Upper lobe of right lung (tissue), 1 donor: ENCODE measurements at places on chromosomes 2 and 18. TPM values are rescaled to one million over a fixed set of nuclear protein-coding genes. Genes with fewer than 3 reads are reported as not detected.

Gene C2orf49
- 18.0 TPM for total RNA-seq

- DNase-seq = no peak
- H3K4me3 ChIP-seq = no peak overlapping the region
- no peak overlapping the region for H3K27ac ChIP-seq
- H3K36me3 ChIP-seq = peaks cover 7% of the 10 kb centered on the region
- H3K4me1 ChIP-seq = peaks cover 7% of the 10 kb centered on the region
These were observed 53.9 kb downstream of the KCTD18 start for GRCh38 chr2:200455958-200456421.

Gene OTOS
- total RNA-seq = not detected

Gene ARHGEF33
- 1.3 TPM for total RNA-seq

- no peak overlapping the region for H3K4me3 ChIP-seq
- no peaks in the 10 kb centered on the region for H3K27me3 ChIP-seq
- H3K36me3 ChIP-seq = peaks cover 14% of the 10 kb centered on the region
- DNase-seq = no peak
- H3K4me1 ChIP-seq = peaks cover 5% of the 10 kb centered on the region
These were observed 58.2 kb downstream of the CAB39 start for GRCh38 chr2:230770804-230771203.

DNA sequence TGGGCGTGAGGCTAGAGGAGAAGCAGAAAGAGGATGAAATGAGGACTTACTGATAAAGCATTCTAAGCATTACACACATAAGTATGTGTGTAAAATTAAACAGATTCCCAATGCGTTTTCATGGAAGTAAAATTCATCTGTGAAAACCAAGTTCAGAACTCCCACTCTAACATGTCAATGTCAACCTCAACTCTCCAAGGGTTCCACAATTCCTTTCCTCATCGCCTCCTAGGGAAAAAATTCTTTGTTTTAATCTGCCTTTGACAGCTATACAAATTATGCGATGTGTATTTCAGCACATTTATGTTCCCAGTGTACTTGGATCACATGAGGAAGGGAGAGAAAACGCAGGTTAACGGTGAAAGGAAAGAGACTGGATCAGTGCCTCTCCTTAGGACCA is 76.6 kb downstream of the CLIP4 start:
- no peaks in the 10 kb centered on the region for H3K27me3 ChIP-seq
- DNase-seq = no peak
- no peak overlapping the region for H3K4me3 ChIP-seq
- H3K27ac ChIP-seq = no peak overlapping the region
- no peaks in the 10 kb centered on the region for H3K4me1 ChIP-seq

- no peak for DNase-seq
- peaks cover 47% of the 10 kb centered on the region for H3K4me1 ChIP-seq
- H3K27me3 ChIP-seq = no peaks in the 10 kb centered on the region
- H3K36me3 ChIP-seq = no peaks in the 10 kb centered on the region
- peak overlapping the region; percentile 89 for H3K4me3 ChIP-seq
- peak overlapping the region; percentile 99 for H3K27ac ChIP-seq
These were observed 463 bp downstream of the PPP1CB start for GRCh38 chr2:28751956-28752630.

DNA sequence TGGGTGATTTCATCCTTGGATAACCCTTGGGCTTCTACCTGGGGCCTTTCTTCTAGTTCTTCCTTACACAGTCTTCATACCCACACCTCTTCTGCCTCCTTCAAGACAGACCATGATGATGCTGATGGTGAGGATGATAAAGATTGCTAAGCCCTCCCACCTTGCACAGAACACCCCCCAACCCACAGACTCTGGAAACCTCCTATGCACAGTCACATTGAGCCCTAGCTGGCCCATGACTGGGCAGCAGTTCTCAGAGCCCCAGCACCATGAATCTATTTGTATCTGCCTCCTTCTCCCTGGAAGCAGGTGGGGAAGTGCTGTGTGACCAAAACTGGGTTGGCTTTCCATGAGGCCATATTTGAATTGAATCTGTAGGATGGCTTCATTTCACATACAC is 99.8 kb downstream of the EN1 start:
- no peaks in the 10 kb centered on the region for H3K4me1 ChIP-seq
- no peak for DNase-seq
- no peak overlapping the region for H3K27ac ChIP-seq
- H3K27me3 ChIP-seq = no peaks in the 10 kb centered on the region

DNA sequence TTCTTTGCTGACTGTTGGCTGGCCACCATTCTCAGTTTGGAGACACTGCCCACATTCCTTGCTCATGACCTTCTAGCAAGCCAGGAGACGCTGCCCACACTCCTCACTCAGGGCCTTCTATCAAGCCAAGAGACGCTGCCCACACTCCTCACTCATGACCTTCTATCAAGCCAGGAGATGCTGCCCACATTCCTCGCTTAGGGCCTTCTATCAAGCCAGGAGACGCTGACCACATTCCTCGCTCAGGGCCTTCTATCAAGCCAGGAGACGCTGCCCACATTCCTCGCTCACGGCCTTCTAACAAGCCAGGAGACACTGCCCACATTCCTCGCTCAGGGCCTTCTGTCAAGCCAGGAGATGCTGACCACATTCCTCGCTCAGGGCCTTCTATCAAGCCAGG is 131.3 kb upstream of the CBLN2 start:
- no peaks in the 10 kb centered on the region for H3K36me3 ChIP-seq
- no peak for DNase-seq
- no peaks in the 10 kb centered on the region for H3K4me1 ChIP-seq
- H3K4me3 ChIP-seq = no peak overlapping the region
- no peaks in the 10 kb centered on the region for H3K27me3 ChIP-seq

Gene LYG2
- total RNA-seq = not detected

- H3K36me3 ChIP-seq = no peaks in the 10 kb centered on the region
- no peaks in the 10 kb centered on the region for H3K27me3 ChIP-seq
- no peak overlapping the region for H3K4me3 ChIP-seq
- no peak overlapping the region for H3K27ac ChIP-seq
These were observed 161.1 kb downstream of the KCNH7 start for GRCh38 chr2:162677476-162677875.

GRCh38 chr2:97997784-97998392 is 2.1 kb upstream of the TMEM131 start:
- H3K27ac ChIP-seq = no peak overlapping the region
- peaks cover 16% of the 10 kb centered on the region for H3K4me1 ChIP-seq
- DNase-seq = no peak
- no peak overlapping the region for H3K4me3 ChIP-seq

GRCh38 chr2:28047681-28048080 is 157.2 kb downstream of the BABAM2 start:
- H3K36me3 ChIP-seq = no peaks in the 10 kb centered on the region
- H3K4me3 ChIP-seq = no peak overlapping the region
- no peaks in the 10 kb centered on the region for H3K27me3 ChIP-seq
- no peak overlapping the region for H3K27ac ChIP-seq

DNA sequence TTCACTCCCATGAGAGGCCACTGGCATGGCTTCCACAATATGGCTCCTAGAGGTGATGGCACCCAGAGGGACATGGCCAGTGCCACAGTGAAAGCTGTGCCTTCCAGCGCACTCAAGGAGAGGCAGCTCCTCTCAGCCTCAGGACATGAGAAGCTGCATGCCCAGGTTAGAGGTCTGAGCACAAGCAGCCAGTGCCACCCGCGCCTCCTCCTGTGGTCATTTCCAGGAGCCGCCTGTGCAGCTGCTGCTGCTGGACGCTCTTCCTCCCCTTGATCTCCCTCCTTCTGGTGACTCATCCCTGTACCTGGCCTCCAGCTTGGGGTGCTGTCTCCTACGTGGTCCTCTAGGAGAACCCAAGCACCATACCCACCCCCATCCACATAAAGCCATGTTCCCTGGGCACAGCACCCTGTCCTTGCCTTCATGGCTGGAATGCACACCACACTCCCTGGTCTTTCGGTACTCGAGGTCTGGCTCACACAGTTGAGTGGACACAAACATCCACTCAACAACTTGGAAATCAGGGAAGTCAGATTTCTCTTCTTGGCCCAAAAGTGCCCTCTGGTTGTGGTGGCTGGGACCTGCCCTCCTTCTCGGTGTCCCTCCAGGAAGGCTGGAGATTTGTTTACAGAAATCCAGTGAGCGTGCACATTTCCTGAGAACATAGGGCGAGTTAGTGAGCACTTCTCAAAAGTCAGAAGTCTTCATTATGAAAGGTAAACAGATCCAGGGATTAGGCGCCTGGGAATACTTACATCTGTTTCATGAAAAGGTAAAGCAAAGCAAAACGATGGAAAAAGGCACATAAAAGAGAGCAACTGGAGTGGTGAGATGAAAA is 96.7 kb downstream of the EIPR1 start:
- H3K27me3 ChIP-seq = no peaks in the 10 kb centered on the region
- no peaks in the 10 kb centered on the region for H3K4me1 ChIP-seq
- no peak for DNase-seq
- no peaks in the 10 kb centered on the region for H3K36me3 ChIP-seq
- H3K4me3 ChIP-seq = no peak overlapping the region

DNA sequence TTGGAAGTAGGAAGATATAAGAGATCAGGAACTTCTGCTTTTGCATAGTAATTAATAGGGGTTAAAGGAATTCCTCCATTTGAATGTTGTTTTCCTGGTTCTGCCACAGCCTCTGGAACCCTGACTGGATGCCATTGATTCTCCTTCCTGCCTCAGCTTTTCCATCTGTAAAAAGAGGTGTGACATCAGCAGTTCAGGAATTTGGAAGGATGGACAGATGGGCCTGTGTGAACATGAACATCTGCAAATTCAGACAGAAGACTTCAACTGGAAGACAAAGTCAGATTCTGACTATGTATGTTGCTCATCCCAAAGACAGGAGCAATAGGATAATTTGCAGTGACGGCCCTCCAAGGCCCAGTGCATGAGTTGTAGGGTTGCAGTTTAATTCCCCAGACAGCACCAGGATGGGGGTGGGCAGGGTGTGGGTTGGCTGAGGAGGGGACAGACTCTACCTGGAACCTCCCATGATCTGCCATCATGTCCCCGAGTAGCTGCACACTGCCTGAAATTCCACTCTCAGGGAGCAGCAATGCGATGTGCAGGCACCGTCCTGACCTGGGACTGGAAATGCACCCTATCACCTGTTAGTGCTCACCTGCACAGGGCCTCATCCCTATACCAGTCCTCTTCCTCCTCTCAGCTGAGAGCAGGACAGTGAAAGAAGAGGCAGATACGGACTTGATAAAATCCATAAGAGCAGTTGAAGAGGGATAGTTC is 98.9 kb upstream of the EPAS1 start:
- no peaks in the 10 kb centered on the region for H3K36me3 ChIP-seq
- H3K27me3 ChIP-seq = no peaks in the 10 kb centered on the region
- DNase-seq = no peak
- H3K27ac ChIP-seq = no peak overlapping the region
- H3K4me3 ChIP-seq = no peak overlapping the region
- peaks cover 17% of the 10 kb centered on the region for H3K4me1 ChIP-seq

DNA sequence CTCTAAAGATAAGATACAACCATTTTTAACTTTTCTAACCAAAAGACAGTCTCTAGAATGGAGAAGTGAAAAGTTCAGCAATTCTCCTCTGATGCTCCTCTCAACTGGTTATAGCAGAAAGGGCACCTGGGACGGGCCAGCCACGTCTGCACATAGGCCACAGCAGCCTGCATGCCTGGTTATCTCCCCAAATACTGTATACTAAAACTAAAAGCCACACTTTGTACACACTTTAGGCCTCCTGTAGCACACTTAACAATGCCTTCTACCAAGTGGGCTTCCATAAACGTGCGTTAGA is 179.1 kb downstream of the ANKRD44 start:
- peaks cover 6% of the 10 kb centered on the region for H3K36me3 ChIP-seq
- no peaks in the 10 kb centered on the region for H3K27me3 ChIP-seq
- no peak for DNase-seq

DNA sequence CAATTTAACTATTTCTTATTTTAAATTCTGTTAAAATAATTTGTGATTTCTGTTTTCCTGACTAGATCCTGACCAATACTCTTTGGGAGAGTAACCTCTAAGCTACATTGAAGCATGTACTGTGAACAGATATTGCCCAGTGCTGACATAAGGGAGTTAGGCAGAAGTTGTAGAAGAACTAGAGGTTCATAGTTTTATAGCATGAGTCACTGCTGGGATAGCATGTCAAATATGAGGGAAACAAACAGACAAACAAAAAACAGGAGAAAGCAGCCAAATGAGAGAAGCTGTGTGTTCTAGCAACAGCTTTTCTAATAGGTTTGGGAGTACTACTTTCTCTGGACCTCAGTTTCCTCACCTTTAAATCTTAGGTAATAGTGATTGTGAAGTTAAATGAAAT is 72.4 kb downstream of the CERS6 start:
- DNase-seq = no peak
- H3K36me3 ChIP-seq = no peaks in the 10 kb centered on the region
- no peak overlapping the region for H3K27ac ChIP-seq
- peaks cover 4% of the 10 kb centered on the region for H3K4me1 ChIP-seq
- no peaks in the 10 kb centered on the region for H3K27me3 ChIP-seq

- H3K4me1 ChIP-seq = no peaks in the 10 kb centered on the region
- H3K36me3 ChIP-seq = no peaks in the 10 kb centered on the region
- H3K4me3 ChIP-seq = no peak overlapping the region
These were observed 16.9 kb upstream of the RHBDD1 start for GRCh38 chr2:226818930-226819329.

Gene HNMT
- 67.4 TPM for total RNA-seq

DNA sequence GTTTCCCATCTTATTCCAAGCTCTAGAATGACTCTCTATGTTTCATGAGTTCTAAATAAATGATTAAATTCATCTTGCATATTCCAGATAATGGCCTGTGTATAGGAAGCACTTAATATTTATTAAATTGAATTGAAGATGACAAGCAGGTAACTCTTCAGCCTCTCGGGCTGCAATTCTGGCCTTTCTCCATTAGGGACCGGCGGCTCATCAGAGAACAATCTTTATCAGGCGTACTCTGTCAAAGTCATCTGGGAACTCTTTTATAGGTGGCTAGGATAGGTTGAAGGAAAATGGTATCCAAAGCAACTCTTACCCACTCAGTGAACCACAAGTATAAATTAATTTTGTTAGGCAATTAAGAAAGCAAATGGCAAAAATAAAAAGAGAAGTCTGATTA is 308.5 kb downstream of the NOL4 start:
- no peak for DNase-seq
- no peaks in the 10 kb centered on the region for H3K27me3 ChIP-seq
- no peaks in the 10 kb centered on the region for H3K4me1 ChIP-seq
- no peak overlapping the region for H3K27ac ChIP-seq
- no peak overlapping the region for H3K4me3 ChIP-seq

Gene NOSTRIN
- total RNA-seq = 70.0 TPM

- H3K27ac ChIP-seq = no peak overlapping the region
- H3K4me1 ChIP-seq = peaks cover 12% of the 10 kb centered on the region
- H3K27me3 ChIP-seq = no peaks in the 10 kb centered on the region
- H3K36me3 ChIP-seq = peaks cover 98% of the 10 kb centered on the region
- no peak overlapping the region for H3K4me3 ChIP-seq
- no peak for DNase-seq
These were observed 18.2 kb downstream of the MSH6 start for GRCh38 chr2:47801118-47801517.

- no peak for DNase-seq
- no peaks in the 10 kb centered on the region for H3K27me3 ChIP-seq
- H3K4me3 ChIP-seq = no peak overlapping the region
- H3K36me3 ChIP-seq = no peaks in the 10 kb centered on the region
- no peak overlapping the region for H3K27ac ChIP-seq
These were observed 3.7 kb downstream of the ALS2 start for GRCh38 chr2:201777043-201777442.

Gene PSME4
- 44.5 TPM for total RNA-seq

Gene M1AP
- 1.4 TPM for total RNA-seq

- H3K36me3 ChIP-seq = no peaks in the 10 kb centered on the region
- H3K27ac ChIP-seq = no peak overlapping the region
- no peaks in the 10 kb centered on the region for H3K4me1 ChIP-seq
- no peaks in the 10 kb centered on the region for H3K27me3 ChIP-seq
These were observed 144.7 kb upstream of the SMAD2 start for GRCh38 chr18:48074929-48075706.

- no peak overlapping the region for H3K4me3 ChIP-seq
- DNase-seq = no peak
These were observed 61.8 kb downstream of the COX7A2L start for GRCh38 chr2:42298996-42299754.
